ENCODE measurements at places on chromosomes 5 and 9.

DNA sequence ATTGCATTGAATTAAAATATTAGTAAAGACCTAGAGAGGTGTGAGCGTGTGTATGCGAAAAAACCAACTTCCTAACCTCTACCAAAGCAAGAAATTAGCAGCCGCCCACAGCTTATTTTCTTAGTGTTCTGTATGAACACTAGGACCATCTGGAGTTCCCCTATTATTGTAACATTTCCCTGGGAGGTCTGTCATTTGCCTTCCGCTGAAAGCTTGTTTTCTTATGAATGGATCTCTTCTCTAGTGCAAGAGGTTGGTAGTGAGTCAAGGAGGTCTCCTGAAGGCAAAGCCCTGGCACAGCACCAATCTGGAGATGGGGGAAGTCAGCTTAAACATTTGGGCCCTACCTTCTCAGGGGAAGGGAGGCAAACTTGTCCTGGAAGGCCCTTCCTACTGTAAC is 10.8 kb downstream of the TNFSF8 start:
- DNase-seq = no peak

DNA sequence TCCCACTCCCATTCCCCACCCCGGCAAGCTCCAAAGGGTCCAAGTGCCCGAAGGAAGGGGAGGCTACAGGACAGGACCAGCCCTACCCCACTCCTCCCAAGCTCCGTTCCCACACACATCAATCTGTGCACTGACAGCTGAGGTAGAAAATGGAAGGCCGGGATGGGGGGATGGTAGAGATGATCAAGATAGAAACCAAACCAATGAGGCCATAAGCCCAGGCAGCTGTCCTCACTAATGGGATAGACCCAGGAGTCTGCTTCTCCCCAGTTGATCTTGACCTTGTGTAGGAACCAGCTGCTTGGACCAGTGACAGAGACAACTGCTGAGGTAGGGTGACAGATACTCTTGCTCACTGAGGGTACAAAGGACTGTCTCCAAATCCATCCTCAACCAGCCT is 38.6 kb downstream of the B4GALT1 start:
- no peak for DNase-seq

- DNase-seq = peak; percentile 66
These were observed 6.6 kb downstream of the ISL1 start for GRCh38 chr5:51389577-51390463.

DNA sequence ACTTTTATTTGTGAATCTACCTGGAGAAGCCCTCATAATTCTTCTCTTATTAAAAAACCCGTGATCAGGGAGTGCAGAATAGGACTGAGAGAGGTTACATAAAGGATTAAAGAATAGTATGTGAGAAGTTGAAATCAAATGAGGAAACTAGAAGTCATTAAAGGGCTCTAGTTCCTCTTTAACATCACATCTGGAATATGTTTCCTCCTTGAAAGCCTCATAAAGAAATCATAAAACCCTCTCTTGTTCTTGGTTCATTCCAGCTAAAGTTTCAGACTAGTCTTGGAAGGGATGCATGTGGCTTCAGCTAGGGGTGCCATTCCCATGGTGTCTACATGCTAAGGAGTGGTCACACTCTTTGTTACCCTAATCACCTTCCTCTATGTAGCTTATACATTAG is 5.7 kb upstream of the C5orf46 start:
- DNase-seq = no peak

GRCh38 chr9:21395778-21396717 is 10.8 kb upstream of the IFNA2 start:
- DNase-seq = peak; percentile 82

DNA sequence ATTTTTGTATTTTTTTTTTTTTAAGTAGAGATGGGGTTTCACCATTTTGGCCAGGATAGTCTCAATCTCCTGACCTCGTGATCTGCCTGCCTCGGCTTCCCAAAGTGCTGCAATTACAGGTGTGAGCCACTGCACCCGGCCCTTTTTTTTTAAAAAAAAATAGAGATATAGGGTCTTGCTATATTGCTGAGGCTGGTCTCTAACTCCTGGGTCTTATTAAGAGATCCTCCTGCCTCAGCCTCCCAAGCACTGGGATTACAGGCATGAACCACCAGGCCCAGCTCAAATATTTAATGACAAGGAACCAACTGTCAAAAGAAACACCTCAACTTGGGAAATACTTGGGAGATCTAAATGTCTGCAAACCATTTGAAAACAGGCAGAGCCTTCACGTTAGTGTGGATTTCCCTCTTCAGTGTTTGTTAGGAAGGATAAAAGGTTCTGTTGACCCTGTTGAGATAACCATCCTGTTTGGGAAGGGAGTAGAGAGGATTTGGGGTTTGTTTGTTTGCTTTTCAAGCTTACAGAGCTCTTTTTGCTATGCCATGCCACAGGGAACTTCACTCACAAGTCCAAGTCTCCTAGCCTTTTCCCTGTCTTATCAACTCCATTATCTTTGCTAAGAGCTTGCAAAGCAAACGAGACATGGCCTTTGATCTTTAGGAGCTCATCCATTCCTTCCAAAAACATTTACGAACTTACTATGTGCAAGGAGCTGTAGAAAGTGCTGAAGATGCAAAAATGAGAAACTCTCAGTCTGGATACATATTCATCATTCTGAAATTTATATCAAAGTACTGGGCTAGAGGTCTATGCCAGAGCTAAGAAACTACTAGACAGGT is 7.5 kb downstream of the FAXDC2 start:
- DNase-seq = no peak

DNA sequence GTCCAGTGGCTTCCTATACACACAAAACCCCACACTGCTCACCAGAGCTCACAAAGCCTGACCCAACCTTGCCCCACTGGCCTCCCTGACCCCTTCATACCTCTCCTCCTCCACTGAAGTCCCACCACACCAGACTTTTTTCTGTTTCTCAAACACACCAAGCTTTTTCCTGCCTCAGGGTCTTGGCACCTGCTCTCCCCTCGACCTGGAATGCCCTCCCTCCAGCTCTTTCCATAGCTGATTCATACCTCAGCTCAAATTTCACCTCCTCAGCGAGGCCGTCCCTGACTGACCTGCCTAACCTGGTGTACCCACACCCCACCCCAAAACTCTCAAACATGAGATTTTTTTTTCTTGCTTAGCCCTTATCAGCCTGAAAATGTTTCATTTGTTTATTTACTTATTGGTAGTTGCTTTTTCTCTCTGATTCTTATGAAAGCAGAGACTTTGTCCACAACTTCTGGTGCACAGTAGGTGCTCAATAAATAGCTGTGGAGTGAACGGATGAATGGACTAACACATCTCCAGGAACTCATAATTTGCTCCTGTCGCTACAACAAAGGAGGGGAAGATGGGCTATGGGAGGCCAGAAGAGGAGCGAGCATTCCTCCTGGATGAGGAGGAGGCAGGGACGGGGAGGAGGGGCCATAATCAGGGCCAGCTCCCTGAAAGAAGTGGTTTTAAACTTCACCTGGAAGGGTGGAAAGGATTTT is 84.3 kb downstream of the SH3TC2 start:
- peak; percentile 42 for DNase-seq

DNA sequence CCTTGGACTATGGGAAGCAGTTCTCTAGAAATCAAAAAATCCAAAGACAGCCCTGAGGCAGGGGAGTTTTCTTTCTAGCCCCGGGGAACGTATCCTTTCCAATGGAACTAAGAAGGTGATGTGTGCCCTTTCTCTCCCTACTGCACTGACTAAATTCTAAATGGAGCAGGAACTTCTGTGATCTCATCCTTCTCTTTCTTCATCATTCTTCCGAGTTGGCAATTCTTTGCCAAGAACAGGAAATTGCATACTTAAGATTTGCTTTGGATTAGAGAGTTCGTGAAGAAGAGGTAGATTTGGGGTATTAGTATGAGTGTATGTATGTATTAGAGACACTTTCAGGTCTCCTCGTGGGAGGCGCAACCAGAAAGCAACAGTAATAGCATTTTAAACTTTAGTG is 178.0 kb upstream of the PIK3R1 start:
- DNase-seq = no peak

DNA sequence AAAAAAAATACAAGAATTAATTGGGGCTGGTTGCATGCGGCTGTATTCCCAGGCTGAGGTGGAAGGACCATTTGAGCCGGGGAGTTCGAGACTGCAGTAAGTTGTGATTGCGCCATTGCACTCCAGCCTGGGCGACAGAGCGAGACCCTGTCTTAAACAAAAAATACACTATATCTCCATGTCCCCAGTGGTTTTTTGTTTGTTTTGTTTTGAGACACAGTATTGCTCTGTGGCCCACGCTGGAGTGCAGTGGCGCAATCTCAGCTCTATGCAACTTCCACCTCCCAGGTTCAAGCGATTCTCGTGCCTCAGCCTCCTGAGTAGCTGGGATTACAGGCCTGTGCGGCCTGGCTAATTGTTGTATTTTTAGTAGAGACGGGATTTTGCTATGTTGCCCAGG is 1.2 kb downstream of the COQ4 start:
- no peak for DNase-seq

- no peak for DNase-seq
These were observed 9.1 kb upstream of the RFK start for GRCh38 chr9:76403352-76403751.

DNA sequence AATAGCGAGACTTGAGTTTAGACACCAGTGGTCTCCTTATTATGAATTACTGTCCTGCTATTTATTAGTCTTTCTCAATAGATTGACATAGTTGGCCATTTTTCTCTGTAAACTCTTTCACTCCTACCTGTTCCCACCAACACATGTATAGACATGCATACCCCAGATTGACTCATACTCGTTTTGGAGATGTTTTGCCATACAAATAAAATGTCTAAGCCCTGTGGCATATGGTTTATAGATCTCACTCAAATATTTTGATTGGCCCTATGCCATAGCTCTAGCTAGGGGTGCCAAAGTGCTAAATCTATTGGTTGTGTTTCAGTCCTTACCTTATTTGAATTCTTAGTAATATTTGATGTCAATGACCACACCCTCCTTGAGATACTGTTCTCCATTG is 42.3 kb downstream of the CAMK4 start:
- DNase-seq = no peak

DNA sequence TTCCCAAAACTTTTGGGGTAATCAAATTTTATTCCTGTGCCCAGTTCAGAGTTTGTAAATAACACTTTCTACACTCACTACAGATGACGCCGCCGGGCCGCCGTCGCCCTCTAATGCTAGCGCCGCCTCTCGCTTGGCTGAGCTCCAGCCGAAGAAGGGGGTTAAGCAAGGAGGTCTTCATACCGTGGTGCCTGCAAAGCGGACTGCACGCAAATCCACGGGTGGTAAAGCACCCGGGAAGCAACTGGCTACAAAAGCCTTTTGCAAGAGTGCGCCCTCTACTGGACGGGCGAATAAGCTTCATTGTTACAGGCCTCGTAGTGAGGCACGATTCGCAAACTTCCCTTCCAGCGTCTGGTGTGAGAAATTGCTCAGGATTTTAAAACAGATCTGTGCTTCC is 280.4 kb downstream of the MEF2C start:
- no peak for DNase-seq

DNA sequence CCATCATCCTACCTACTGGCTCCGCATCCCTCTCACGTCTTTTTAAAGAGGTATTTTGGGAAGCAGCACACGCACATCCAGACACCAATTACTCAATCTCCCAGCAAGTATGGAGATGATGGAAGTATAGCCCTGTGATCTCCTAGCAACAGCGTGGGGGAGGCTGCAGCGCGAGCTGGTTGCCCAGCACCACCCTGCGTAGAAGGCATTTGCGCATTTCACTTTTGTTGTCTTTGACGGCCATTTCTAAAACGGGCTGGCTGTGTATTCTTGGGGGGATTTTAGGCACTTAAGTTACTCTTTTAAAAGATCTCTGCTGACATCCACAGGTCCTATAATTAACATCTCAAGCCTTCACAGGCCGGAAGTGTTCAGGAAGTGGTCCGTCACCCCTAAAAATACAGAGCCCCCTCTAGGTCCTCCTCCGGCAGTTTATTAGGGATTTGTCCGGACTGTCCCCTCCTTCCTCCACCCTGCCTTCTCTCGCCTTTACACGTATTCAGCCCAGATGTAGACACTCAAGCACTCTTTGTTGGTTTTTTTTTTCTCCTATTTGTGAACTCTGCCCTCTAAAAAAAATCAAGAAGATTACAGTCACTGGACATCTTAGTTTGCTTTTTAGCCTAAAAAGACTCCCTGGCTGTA is 371.4 kb downstream of the NTRK2 start:
- DNase-seq = peak; percentile 10

GRCh38 chr5:1892685-1893445 is 10.1 kb upstream of the IRX4 start:
- peak; percentile 26 for DNase-seq

DNA sequence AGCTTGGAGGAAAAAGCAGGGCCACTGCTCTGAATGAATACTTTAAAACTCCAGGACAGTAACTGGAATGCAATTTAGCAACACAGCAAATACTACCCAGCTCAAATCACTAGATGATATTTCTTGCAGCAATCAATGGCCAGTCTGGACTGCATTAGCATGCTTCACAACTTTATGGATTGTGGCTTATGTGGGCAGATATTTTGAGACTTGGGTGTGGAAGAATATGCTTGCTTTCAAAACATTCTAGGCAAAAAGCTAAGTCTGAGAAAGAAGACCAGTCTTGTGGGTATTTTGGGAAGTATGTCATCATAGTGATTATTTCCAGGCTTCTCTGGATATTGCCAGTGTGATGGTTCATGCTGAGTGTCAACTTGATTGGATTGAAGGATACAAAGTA is 3.1 kb downstream of the RANBP3L start:
- no peak for DNase-seq

DNA sequence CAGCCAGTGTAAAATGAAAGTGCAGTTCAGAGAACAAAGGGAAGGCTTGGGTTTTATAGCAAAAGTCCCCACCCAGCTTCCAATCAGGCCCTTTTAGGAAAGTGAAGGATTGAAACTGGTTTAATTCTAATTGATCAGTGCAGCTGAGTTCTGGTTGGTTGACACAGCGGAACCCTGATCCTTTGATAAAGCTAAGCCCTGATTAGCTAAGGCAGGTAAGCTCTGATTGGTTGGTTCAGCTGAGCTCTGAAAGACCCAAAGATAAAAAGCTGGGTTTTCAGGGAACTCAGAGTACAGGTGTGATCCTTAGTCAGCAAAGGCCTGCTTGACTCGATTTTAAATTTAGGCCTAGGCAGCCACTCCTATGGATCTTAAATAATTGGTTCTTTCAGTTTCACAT is 70.8 kb upstream of the PRRC1 start:
- no peak for DNase-seq

DNA sequence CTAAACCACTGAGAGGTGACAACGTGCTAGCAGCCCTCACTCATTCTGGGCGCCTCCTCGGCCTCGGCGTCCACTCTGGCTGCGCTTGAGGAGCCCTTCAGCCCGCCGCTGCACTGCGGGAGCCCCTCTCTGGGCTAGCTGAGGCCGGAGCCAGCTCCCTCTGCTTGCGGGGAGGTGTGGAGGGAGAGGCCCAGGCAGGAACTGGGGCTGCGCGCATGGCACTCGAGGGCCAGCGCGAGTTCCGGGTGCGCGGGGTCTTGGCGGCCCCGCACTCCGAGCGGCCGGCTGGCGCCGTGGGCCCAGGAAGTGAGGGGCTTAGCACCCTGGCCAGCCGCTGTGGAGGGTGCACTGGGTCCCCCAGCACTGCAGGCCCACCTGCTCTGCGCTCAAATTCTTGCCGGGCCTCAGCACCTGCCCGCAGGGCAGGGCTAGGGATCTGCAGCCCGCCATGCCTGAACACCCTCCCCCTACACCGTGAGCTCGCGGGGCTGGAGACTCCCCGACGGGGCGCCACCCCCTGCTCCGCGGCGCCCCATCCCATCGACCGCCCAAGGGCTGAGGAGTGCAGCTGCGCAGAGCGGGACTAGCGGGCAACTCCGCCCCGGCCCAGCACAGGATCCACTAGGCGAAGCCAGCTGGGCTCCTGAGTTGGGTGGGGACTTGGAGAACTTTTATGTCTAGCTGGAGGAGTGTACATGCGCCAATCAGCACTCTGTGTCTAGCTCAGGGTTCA is 11.8 kb upstream of the UBE2D2 start:
- DNase-seq = peak; percentile 70

GRCh38 chr5:137215261-137215660 is 283.9 kb downstream of the SPOCK1 start:
- no peak for DNase-seq

All from upper lobe of left lung (tissue), 6 donors.